ENCODE measurements at places on chromosomes 4 and X. TPM values are rescaled to one million over a fixed set of nuclear protein-coding genes. Genes with fewer than 3 reads are reported as not detected.

DNA sequence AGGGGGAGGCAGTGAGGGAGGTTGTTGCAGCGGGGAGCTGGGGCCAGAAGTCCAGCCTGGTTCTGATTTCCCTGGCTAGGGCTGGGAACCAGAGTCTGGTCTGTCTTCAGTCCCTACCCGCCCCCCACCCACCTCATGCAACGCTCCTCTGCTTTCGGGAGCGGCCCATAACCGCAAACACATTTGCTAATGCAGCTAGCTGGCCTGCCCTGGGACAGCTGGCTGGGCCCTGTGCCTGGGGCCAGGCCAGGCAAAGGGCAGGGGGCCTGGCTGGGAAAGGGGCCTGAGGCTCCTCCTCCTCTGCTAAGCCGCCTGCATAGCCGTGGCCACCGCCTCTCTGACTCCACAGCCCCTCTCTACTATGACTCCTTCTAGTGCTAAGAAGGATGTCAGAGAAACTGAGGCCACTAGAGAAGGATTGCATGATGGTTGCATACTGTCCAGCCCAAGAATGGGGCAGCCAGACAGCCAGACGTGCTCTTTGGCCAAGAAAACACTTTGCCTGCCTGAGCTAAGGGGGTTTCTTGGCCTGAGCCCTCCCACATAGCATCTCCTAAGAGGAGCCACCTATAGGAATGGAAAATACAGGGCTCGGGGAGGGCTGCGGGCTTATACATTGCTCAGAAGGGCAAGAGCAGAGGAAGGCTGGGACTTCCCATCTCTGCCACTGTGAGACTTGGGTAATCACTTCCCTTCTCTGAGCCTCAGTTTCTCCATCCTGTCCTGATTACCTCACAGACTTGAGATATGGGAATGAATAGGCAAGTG is 76.9 kb downstream of the PJA1 start:
- DNase-seq: no peak

DNA sequence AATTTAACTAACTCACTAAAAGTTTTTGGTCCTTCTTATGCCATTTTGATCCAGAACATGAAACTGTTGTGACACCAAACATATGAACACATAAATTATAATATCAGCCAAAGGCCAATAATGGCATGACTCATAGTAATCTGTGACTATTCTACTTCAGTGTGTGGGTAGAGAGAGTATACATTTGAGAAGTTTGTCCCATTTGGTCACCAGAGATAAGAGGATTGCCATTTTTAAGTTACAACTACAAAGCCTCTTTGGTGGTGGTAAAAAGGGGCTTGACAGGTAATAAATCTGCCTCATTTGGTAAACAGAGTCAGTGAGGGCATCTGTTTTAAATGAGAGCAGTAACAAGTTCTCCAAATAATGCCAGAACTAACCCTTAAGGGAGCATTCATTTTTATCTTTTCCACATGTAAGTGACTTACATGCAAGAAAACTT is 117.9 kb downstream of the TBC1D19 start:
- DNase-seq: no peak

GRCh38 chr4:147318586-147318985 is 162.3 kb upstream of the EDNRA start:
- no peak for DNase-seq

- DNase-seq: peak; percentile 48
These were observed 48.3 kb downstream of the AMELX start for GRCh38 chrX:11341274-11342201.

DNA sequence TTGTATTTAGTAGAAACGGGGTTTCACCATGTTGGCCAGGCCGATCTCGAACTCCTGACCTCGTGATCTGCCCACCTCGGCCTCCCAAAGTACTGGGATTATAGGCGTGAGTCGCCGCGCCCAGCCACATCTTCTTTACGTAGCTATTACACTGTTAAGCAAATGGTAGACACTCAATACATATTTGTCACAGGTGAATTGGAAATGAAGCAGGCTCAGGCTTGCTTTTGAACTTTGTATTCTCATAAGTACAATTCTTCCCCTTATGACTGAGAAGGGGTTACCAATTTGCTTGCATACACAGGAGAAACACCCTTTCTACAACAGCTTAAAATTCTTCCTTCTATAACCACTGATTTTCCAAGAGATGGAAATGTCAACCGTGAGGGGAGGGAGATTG is 787 bp upstream of the SRPX2 start:
- no peak for DNase-seq

- no peak for DNase-seq
These were observed 247.1 kb upstream of the PITX2 start for GRCh38 chr4:110869862-110870572.

DNA sequence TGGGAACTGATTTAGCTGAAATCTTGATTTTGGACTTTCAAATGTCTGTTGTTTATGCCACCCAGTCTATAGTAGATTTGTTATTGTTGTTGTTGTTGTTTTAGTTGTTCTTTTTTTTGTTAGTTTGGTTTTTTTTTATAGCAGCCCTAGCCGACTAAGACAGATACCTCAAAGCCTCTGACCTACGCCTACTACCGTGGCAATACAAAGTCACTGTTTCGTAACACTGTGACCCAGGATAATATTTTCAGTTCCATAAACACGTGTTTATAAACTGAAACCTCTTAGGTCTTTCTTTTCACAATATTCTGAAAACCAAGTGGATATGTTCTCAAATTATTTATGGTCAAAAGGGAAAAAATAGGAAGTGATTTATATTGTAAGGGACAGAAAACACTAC is 32.8 kb downstream of the VCX2 start:
- DNase-seq: no peak

DNA sequence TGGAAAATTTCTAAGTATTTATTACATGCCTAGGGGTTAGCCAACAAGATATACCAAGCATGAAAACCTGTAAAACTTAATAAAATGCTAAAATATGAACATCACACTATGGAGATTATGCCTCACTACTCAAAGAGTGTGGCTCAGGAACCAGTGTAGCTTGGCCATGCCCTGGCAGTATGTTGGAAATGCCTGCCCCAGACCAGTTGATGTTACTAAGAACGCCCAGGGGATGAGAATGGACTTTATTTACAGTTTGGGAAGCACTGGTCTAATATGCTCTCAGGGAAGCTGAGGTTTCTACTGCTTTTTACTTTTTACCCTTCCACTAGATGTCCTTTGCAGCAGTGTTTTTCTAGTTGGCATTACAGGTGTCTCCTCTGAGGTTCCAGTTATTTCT is 23.7 kb upstream of the TXLNG start:
- DNase-seq: no peak

GRCh38 chrX:129984111-129984958 is 1.9 kb downstream of the BCORL1 start:
- peak; percentile 28 for DNase-seq

DNA sequence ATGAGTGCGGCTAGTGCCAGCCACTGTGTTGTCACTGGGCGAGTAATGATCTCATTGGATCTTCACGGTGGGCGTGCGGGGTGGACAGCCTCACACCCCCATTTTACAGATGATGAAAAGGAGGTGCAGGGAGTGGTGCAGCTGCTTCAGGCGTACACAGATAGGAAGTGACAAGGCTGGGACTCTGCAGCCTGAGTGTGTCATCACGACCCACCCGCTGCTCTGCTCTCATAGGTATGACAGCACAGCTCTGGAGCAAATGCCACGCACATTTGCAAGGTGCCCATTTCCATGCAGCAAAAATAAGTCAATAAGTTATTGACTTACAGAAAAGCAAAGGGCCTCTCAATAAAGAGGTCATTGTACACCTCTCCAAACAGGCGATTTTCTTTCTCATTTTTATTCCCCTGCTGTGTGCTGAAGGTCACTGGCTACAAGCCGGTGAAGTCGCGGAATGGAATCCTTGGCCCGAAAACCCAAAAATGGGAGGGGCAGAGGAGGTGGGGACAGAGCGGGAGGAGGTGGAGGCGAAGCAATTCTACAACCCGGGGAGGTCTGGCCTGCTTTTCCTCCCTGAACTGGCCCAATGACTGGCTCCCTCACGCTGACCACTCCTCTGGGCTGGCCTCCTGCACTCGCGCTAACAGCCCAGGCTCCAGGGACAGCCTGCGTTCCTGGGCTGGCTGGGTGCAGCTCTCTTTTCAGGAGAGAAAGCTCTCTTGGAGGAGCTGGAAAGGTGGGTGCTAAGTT is at the start of gene SOD3:
TSS of gene SOD3 (plus strand) at position 658 of the 750 bp plus-strand sequence. CDS start 3,949 bp downstream, outside the sequence.
- peak; percentile 84 for DNase-seq

- DNase-seq: no peak
These were observed 960 bp downstream of the TRPC3 start for GRCh38 chr4:121950680-121951520.

DNA sequence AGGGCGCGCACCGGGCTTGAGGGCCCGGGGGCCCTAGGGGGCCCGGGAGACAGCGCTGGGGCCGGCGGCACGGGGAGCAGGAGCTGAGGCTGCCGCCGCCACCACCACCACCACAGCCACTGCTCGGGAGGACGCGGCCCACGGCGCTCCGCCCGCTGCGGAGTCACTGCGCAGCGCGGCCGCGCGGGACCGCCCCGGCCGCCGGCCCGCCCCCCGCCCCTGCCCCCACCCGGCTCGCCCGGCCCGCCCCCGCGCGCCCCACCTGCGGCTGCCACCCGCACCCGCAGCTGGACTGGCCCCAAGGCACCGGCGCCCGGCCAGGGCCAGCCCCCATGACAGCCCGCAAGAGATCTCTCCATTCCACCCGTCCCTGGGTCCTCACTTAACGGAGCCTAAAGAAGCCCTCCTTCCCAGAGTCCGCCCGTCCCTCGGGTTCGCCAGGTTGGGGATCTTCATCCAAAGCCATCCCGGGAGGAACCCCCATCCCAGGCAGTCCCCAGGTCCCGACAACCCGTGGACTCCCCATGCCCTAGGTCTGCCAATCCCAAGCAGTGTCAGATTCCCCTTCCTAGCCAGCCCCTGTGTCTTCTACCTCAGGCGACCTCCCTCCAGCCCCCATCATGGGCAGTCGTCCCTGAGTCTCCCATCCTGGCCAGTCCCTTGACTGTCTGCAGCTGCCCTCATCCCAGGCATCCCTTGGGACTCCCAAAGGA is 40.0 kb upstream of the IQSEC2 start:
- no peak for DNase-seq

DNA sequence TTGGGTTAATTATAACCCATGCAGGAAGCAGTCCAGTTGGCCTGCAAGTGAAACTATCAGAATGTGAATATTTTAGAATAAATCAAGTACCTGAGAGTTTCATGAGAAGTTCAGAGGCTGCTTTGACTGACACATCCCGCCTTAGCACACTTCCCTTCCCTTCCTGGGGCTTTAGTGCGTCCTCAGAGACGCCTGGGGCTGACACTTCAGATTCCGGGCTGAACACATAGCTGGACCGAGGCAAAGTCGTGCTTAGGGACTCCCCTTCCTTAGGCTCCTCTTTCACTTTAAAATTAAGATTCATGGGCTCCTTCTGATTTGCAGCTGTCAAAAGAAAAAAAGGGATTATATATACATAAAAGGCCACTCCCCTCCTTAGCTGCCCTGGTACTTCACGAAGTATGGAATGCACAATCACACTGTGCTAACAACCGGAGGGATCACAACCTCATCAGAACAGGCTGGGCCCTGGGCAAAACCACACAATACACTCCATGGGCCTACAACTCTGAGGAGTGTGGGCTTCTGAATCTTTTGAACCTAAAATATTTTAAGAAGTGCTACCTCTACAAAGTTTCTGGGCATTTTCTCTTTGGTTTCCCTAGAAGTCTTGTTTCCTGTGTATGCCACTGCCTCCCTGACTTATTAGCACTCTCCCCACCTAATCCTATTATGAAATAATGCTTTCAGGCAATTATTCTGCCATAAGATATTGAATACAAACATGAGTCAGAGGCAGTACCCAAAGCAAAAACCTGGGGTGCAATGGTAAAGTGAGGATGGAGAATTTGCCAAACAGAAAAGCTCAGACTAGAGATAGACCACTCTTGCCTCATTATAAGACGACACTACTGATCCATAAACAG is 68.2 kb downstream of the ZNF827 start:
- DNase-seq: no peak

DNA sequence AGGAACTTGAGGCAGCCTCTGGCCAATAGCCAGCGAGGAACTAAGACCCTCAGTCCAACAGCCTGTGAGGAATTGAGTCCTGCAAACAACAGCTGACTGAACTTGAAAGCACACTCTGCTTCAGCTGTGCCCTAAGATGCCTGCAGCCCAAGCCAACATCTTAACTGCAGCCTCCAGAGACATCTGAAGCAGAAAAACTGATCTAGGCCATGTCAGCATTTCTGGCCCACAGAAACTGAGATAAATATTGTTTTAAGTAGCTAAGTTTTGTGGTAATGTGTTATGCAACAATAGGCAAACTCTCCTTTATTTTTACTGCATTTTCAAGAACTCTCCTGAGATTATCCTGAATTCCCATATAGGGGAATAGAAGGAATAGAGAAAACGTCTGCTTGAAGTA is 24.4 kb upstream of the PIGA start:
- DNase-seq: no peak

- DNase-seq: no peak
These were observed 127.2 kb downstream of the FNIP2 start for GRCh38 chr4:158895797-158896576.

- DNase-seq: no peak
These were observed 20.4 kb downstream of the HERC5 start for GRCh38 chr4:88477229-88477860.

DNA sequence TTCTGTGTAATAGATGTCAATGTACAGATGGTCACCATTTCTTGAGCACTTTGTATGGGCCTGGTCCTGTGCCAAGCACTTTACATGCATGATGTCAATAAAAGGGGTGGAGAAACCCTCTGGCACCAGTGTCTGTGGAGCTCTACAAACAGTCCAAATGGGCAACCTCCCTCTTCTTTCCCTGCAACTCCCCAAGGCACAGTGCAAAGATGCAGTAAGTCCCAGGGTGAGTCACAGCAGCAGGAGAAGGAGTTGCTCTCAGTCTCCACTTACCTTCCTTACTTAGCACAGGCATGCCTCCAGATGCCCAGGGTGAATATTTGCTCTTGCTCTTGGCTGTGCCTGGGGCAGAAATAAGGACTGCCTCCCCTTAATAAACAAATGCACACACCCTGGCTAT is 4.3 kb downstream of the OCIAD2 start:
- DNase-seq: no peak

- DNase-seq: no peak
These were observed 94.3 kb downstream of the CPE start for GRCh38 chr4:165472943-165473676.

DNA sequence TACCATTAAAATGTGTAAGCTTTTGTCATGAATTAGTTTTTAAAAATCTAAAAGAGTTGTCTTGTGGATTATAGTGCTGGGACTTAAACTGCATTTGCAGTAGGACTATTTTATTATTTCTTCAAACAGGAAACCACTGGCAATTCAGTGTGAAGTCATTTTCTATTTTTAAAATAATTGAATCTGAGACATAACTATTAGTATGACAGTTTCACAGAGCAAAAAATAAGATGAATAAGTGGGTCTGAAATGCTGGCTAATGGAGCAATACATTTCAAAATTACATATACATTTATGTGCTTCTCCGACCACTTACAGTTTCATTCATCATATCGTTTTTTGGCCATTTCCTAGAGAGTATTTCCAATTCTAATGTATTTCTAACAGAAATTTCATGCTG is 75.3 kb upstream of the RAPGEF2 start:
- no peak for DNase-seq

- no peak for DNase-seq
These were observed 1037.0 kb upstream of the SLIT2 start for GRCh38 chr4:19214591-19215186.

The ANXA3 gene
- 34.5 TPM for total RNA-seq

The ANKRD50 gene
- total RNA-seq: 5.5 TPM

The ADH1C gene
- total RNA-seq: 2.6 TPM

The STS gene
- 5.3 TPM for total RNA-seq

The SLC25A53 gene
- total RNA-seq: 14.9 TPM

The UGT8 gene
- total RNA-seq: not detected

The RXFP1 gene
- not detected for total RNA-seq

The POU4F2 gene
- total RNA-seq: not detected

The ENPEP gene
- 3.5 TPM for total RNA-seq

The CLDN34 gene
- not detected for total RNA-seq
